ENCODE measurements at places on chromosomes 3 and 15.

GRCh38 chr3:88307666-88308065 is 157.9 kb downstream of the C3orf38 start:
- DNase-seq = no peak

DNA sequence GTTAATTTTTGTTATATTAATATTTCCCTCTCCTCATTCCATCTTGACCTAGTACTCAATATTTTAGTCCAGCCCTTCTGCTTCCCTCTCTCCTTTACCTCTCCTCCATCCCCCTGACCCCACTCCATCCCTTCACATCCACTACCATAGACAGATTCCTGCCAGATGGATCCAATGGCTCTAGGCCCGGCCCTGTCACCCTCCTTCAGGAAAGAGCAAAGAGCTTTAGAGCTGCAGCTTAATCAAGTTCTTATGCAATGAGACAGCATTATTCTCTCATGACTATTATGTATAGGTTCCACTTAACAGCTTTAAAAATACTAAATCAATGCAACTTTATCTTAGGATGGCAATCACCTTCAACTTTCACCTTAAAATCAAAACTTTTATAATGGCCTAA is 200.7 kb upstream of the TTC14 start:
- no peak for DNase-seq

- DNase-seq = no peak
Observed at GRCh38 chr15:42080186-42080918, 14.0 kb downstream of the PLA2G4D start.

GRCh38 chr3:130601442-130601971 is 84.5 kb downstream of the COL6A6 start:
- no peak for DNase-seq

- DNase-seq = no peak
Observed at GRCh38 chr15:93247466-93248121, 158.6 kb upstream of the RGMA start.

GRCh38 chr15:80591938-80592825 is 102.9 kb upstream of the ABHD17C start:
- no peak for DNase-seq

GRCh38 chr3:128277378-128278069 is 124.2 kb downstream of the EEFSEC start:
- DNase-seq = no peak

- no peak for DNase-seq
Observed at GRCh38 chr3:186128158-186128557, 19.3 kb upstream of the ETV5 start.

DNA sequence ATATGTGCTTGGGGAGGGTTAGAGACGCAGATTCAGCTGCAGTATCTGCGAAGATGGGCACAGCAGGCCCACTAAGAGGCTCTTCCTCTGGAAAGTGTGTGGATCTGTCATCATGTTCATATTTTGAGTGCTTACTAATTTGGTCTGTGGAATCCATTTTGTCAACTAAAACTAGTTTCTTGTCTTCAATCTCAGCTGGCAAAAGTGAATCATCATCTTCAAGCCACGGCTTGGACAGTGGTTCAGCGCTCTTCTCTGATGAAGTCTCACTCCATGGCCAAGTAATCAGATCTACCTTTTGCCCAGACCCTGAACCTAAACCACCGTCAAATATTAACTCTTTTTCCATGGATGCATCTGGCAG is 76.2 kb downstream of the IMPG2 start:
- DNase-seq = no peak

GRCh38 chr3:10983219-10983916 is 9.2 kb upstream of the SLC6A1 start:
- peak; percentile 45 for DNase-seq

- DNase-seq = peak; percentile 20
Observed at GRCh38 chr15:63553388-63553791, 43.8 kb upstream of the FBXL22 start.

DNA sequence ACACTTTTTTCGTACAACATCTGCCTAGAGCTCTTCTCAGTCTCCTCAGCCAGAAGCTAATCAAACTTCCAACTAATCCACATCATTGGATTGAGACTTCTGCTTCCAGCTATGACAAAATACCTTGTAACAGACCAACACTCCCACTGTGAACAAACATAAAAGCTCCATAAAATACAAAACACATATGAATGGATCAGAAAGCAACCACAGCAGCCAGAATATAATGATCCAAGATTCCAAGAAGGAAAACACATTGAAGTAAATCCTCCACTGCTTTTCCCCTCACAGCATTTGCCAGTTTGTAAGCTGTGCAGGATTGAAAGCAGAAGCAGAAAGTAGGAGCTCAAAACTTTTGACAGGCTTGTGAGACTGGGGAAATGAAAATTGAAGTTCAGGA is 863.2 kb downstream of the TUSC7 start:
- DNase-seq = no peak

- no peak for DNase-seq
Observed at GRCh38 chr3:102933377-102933776, 498.6 kb downstream of the ZPLD1 start.

DNA sequence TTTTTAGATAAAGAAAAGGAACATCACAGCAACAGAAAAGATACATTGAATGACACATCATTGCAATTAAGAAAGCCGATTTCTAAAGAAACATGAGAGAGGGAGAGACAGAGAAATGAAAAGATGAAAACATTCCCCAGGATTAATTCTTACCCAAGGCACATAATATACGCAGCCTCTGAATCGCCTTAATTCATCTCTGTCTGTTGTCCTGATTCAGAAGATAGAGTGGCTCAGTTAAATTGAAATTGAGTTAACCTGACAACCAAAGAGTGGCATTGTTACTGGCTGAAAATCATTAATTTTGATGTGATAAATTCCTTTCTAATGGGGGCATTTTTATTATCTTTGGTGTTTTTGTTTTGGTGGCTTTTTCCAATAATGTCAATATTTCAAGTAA is 701.9 kb downstream of the EDEM1 start:
- no peak for DNase-seq

DNA sequence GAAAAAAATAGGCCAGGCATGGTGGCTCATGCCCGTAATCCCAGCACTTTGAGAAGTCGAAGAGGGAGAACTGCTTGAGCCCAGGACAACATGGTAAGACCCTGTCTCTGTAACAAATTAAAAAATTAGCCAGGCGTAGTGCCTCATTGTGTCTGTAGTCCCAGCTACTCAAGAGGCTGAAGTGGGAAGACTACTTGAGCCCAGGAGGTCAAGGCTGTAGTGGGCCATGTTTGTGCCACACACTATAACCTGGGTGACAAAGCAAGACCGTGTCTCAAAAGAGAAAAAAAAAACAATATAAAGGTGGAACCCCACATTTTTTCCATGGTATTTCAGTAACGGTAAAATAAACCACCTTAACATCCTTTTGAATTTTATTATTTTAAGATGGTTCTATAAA is 69.9 kb downstream of the DENND4A start:
- no peak for DNase-seq

DNA sequence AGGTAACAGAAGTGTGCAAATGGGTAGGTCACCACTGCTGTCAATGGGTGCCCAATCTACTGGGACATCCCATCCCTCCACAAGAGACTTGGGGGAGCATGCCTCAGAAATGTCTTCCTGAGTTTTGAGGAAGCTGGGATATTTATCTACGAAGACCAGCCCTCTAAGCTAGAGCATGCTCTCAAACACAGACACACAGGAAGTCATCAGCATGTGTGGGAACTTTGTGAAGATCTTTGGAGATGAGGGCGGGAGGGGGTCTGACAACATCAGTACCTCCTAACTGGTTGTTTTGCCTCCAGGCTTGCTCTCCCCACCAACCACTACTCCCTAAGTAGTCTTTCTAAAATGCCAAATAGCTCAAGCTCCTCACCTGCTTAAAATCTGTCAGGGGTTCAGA is 3.5 kb upstream of the MEF2A start:
- peak; percentile 83 for DNase-seq

DNA sequence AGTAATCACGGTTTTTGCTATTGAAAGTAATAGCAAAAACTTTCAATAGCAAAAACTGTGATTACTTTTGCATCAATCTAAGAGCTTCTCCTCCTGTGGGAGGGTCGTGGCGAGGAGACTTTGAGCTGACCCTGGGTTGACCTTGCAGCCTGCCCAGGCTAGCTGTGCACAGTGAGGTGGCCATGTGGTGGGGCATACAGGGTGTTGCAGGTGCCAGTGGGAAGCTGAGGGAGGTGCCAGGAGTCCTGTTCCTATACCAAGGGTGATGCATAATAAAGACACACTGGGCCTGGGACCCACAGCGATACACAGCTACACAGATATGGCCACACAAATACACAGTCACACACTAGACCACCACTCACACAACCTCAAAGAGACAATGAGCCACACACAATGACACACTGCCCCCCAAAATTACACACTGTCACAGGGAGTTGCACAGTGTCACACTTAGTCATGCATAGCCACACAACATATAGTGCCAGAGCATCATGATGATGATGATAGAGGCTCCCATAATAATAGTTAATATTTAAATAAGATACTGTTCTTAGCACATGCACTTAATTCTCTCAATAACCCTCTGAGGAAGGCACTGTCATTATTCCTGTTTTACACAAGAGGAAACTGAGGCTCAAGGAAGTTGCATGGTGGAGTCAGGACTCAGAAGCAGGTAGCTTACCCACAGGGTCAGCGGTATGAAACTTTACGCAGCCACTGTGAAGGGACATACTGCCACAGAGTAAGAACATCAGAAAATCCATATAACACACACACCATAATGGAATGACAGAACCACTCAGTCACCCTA is 6.3 kb downstream of the PLCD1 start:
- no peak for DNase-seq

DNA sequence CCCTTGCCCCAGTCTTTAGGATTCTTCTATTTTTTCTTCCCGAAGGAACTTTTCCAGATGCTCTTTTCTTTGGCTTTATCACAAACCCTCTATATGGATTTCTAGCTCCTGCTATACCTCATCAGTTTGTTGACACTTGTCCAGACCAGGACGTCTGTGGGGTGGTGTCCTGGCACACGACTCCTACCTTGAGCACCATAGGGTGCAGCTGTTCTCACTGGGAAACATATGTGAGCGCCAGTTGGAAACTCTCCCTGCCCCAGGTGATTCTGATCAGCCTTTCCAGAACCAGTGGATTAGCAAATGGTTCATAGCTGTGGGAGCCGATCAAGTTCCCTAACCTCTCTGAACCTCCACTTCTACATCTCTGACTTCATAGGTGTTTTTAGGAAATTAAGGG is 40.6 kb upstream of the USP3 start:
- DNase-seq = no peak

- DNase-seq = no peak
Observed at GRCh38 chr3:183464480-183464879, 36.1 kb upstream of the MCF2L2 start.

DNA sequence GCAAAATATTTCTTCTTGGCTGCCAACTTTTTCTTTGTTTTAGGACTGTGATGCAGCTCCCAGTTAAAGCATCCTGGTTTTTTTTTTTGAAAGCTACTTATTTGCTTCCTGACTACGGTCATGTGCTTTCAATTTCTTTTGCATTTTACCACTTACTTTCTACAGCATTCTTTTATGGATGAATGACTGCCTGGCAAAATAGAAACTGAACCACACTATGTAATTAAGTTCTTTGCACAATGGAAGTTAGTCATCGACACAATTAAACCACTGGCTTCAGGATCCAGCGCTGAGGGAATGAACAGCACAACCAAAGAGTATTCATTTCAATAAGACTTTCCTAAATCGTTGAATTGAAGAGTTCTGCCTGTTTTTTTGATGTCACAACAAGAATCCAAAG is 82.2 kb upstream of the EPHA3 start:
- DNase-seq = no peak

DNA sequence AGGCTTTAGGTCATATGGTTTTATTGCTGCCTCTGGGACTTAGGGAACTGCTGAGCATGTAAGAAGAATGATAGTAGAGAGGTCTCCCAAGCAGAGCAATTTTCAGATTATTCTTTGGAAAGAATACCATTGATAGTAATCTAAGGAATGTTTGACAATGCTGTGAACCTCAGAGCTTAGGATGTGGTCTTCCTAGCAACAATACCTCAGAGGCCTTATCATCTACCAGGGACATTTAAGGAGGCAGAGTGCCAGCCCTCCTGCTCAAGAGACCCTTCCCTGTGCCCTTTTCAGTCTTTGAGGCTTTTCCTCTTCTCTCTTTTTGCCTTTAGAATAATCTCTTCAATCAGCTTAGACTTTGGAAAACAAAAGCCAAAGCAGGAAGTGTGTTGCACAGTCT is 272.1 kb downstream of the OXSM start:
- no peak for DNase-seq

DNA sequence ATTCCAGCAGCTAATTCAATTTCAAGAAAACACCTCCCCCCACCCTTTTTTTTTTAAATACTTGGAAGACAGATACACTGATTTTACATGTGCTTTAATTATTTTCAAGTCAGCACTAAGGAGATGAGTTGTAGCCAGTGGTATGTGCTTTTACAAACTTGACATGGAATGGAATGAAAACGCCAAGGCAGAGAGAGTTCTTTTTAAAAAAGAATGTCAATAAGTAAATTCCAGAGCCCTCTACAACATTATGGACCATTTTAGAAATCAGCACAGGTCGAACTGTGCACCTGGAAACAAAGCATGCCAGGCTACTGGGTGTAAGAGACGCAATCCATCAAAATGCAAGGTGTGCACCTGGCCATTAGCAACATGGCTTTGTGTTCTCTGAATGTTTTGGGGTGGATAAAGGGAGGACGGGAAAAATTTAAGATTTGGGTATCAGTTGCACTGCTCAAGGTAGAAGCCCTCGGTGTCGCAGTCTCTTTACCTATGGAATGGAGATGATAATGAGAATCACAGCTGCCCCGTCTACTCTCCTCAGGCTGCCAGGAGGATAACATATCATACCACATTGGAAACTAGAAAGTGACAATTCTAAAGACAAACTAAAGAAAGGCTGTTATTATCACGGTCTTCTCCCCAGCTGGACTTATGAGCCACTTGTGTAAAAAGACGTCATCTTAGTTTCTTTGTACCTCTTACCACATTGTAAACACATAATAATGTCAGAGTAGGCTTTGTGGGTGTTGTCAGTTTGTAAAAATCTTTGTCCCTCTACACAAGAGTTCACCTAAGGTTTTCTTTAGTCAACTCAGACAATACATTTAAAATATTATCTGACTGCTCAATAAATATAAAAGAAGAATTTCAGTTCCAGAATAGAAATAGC is 107.4 kb upstream of the PRICKLE2 start:
- DNase-seq = no peak

DNA sequence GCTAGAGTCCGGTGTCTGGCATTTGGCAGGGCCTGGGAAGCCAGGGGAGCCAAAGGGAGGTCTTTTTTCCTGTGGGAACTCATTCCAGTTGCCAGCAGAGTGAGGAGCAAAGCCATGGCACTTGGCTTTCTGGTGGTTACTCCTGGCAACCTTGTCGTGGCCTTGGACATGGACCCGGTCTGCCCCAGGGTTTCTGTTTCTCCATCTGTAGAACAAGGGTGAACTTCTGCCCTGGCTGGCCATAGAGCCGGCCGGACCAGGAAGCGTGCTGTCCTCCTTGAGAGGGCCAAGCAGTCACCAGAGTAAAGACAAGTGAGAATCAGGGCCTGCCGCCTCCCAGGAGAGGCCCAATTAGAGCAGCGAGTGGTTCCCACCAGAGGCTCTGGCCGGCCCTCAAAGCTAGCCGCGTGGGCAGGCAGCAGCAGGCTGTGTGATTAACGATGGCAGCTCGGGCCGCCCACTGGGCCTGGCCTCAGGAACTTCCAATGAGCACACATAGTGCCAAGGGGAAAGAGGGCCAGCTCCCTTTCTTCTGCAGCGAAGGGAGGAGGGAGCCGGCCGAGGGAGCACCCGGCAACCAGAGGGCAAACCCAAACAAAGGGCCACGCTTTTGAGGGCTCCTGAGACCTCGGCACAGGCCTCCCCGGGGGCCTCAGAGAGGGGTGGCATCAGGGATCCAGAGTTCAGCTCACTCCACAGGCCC is 29.1 kb upstream of the ELP6 start:
- no peak for DNase-seq
